ENCODE measurements at places on chromosomes 2 and 18.
A peak's percentile ranks its signal among the peaks of the same experiment; 100 is the strongest.

- DNase-seq = peak; percentile 55
Measured at GRCh38 chr2:169479257-169480078, at the start of gene BBS5. Gene BBS5 (plus strand): TSS chr2:169479494. CDS start chr2:169479554, 60 bp downstream.

GRCh38 chr18:68435581-68435980 lies 279.3 kb downstream of the TMX3 start:
- no peak for DNase-seq

DNA sequence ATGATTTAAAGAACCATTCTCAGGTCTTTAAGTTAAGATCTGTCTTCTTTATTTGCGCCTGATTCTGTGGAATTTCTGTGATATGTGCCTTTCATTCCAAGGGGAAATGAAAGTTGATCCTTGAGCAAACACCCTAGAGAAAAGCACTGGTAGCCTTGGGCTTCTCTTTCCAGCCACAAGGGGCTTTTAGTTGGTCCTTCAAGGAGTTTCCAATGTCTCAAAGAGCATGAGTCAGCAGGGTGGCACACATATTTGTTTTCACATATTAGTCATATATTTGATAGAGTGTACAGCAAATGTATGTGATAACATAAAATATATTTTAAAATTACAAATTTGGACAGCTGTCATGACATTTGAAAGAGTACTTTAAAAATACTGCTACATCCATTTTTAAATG lies 339.5 kb downstream of the TXNL1 start:
- no peak for DNase-seq

- DNase-seq = no peak
Measured at GRCh38 chr2:216216951-216217903, 108.1 kb downstream of the XRCC5 start.

DNA sequence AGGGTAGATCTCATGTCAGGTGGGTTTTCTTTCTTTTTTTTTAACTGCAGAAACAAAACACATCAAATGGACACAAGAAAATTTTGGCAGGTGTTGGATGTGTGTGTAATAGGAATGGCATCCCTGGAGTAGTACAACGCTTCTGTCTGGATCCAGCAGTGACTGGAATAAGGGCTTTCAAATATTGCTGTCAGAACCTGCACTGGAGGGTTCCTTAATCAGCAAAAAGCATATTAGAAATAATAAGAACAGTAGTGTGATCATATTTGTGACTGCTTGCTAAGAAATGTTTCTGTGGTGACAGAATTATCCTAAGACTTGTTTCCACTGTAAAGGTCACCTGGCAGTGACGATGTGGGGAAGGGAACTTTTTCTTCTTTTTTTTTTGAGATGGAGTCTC lies 30.8 kb downstream of the CREG2 start:
- no peak for DNase-seq

DNA sequence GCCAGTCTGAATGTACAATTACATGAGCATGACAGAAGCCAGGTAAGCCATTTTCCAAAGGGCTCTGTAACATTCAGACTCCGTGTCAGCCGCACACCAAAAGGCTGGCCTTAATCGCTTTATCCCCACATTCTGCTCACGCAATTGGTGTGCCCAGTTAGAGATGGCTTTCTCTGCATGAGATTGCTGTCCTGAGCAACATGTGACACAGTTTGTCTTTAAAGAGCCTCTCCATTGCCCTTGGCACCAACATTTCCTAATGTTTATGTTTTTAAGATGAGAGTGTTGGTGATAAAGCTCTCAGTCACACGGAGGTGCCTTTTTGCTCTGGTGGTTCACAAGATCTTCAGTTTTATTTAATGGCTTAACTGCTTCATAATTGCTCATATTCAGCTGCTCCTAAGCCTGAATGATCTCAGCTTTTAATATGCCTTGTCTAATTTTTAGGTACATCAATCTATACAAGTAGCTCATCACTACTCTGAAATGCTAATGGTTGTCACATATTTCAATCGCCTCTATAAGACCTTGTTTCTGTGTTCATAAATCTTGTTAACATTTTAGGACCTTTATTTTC lies 164.8 kb upstream of the ACVR2A start:
- no peak for DNase-seq

DNA sequence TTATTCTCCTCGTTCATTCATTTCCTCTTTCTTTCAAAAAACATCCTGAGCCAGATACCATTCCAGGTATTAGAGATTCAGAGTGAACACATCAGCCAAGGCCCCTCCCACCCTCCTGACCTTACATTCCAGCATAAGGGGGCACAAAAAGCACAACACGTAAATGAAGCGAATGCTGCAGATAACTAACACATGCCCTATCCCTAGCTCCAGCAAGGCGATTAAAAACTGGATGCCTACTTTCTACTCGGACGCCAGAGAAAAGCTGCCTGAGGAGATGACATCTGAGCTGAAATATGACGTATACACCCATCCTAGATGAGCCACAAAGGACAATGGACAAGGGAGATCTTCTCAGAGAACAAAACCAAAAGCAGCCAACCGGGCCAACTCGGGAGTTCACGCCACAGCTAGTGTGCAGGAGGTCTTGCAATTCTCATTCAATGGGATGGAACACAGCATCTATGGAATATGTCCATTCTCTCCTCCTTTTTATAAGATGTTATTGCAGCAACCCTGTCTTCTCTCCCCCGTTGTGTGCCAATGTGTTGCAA lies 33.5 kb downstream of the FEZ2 start:
- DNase-seq = no peak

DNA sequence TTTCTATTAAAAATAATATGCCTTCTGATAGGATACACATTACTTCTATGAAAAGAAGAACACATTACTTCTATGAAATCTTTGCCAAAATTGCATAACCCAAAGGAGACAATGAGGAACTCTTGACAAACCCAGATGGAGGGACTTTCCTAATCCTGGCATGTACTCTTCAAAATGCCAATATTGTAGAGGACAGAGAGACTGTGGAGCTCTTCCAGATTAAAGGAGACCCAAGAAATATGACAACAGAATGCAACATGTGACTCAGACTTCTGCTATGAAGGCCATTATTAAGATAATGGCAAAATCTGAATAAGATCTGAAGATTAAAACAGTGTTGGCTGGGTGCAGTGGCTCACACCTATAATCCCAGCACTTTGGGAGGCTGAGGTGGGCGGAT lies 22.2 kb downstream of the SOWAHC start:
- no peak for DNase-seq

GRCh38 chr2:43218155-43218701 lies 8.2 kb downstream of the ZFP36L2 start:
- no peak for DNase-seq

DNA sequence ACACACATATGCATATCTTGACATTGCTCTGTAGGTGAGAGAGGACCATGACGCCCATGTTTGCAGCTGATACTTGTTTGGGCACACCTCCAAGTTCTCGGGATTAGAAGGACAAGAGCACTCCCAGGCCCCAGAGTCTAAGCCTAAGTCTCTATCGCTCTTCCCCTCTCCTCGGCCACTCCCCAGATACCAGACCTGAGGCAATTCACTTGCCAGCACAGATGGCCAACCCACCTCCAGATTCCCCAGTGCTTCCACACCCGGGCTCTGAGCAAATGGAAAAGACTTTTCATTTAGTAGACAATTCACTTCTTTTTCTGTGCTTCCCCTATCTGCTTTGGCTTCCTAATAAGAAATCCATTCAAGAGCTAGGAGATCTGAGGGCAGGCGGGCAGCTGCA lies 32.9 kb downstream of the EHD3 start:
- no peak for DNase-seq

DNA sequence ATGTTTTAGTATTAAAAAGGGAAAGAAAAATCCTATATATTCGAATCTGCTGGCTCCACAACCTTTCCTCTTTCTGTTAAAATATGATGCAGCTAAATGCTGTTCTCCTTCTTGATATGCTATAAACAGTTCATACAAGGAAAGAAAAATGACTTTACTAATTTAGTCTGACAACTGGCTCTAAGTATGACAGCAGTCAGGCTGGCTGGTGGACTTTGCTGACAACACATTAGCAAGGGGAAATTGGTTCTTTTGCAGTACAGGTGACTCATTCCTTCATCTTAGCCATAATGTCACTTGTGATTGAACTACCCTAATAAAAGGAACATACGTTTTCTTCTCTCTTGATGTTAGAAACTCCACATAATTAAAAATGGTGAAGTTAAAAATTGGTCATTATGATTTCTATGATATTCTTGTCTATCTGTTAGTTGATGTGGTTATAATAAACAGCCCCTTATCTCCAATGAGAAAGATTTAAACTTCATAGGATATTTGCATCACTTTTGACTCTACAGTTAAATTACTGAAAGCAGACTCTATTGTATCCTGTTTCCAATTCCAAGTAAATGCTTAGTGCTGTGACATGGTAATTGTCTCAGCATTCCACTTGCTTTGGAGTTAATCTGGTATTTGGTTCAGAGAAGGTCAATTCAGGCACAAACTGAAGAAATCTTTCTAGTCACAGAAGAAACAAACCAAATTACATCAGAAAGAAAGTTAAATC lies 315.3 kb upstream of the GULP1 start:
- DNase-seq = no peak

GRCh38 chr18:12015416-12016062 lies 34.2 kb downstream of the IMPA2 start:
- no peak for DNase-seq

DNA sequence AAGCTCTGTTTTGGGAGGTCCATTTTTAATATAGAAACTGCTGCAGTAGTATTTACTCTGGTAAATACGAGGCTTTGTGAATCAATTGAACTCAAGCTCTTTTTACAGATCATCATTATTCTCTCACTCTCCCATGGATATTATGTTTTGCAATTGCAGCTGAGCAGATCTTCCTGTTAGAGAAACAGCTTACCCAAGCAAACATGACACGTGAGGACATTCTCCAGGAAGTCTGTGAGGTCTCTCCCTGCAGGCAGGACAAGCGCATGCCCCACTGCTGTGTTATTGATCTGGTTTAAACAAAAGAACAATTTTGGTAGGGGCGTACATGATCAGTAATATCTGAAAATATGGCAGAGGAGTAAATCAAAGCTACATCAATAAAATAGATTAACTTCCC lies 72.1 kb downstream of the COL6A3 start:
- no peak for DNase-seq

DNA sequence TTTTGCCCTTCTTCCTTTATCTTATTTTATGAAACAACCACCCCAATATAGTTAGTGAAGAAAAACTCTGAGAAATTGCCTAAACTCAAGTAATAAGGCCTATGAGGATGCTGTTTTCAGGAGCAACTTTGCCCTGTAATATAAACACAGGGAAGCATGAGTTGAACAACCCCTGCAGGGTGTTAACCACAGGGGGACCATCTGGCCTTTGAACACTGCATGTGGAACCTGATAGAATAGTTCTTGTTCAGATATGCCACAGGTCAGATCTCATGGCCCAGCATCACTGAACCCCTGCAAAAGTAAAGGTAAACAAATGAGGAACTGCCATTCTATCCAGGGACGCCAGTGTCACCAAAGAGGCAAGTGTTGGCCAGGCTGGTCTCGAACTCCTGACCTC lies 82.6 kb downstream of the MAPK4 start:
- DNase-seq = no peak

- DNase-seq = no peak
Measured at GRCh38 chr2:211175956-211176355, 619.6 kb downstream of the CPS1 start.

- DNase-seq = no peak
Measured at GRCh38 chr18:55088561-55088960, 129.3 kb upstream of the CCDC68 start.

- no peak for DNase-seq
Measured at GRCh38 chr2:64204703-64205102, 60.5 kb upstream of the PELI1 start.

DNA sequence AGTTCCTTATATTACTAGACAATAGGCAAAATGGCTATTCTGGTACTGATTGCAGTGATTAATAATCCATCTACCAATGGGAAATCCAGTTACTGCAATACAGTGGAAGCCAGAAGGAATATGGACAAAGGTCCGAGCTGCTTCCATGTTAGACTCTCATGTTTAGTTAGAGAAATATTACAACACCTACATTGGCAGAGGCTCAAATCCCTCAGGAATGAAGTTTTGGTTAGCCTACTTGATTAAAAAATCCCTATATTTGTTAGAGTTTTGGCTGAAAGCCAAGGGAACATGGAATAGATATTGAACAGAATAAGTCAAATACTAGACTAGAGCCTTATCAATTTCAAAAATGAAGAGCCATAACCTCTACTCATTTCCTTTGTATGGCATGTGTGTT lies 48.5 kb downstream of the ARL6IP6 start:
- DNase-seq = no peak

- no peak for DNase-seq
Measured at GRCh38 chr2:25268139-25268538, 73.6 kb downstream of the DNMT3A start.

DNA sequence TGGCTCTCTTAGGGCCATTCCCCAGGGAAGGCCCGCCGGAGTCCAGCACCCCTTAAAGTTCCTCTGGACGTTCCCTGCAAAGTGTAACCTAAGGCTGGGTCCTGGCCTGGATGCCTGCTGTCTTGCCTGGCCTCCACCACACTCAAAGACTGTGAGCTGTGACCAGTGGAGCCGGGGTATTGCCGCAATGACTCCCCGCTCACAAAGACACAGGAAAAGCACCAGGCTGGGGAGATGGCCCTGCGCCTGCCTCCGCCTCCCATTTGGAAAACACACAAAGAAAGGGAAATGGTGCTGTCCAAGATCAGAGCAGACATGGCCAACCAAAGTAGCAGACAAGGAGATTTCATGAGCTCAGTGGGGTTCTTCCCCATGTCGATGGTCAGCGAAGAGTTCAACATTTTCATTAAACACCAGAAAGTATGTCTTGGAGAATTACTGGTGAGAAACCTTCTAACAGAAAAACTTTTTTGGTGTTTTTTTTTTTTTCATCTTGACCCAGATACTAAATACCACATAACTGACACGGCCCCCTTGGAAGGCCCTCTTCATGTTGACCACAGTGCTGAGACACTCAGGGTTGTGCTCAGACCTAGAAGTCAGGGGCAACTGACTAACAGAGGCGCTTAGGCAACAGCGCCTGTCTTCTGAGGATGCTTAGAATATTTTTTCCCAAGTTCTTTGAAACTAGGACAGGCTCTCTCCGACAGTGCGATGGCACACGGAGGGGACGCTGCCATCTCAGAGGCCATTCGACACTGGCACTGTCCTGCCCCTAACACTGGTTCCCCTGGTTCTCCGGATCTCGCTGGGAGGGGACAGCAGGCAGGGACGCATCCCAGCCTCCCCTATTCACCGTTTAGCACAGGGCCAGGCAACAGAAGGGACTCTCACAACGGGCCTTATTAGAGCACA lies 226.4 kb upstream of the ID2 start:
- DNase-seq = no peak

- no peak for DNase-seq
Measured at GRCh38 chr2:142966284-142966683, 88.8 kb downstream of the KYNU start.

- DNase-seq = no peak
Measured at GRCh38 chr18:69580107-69580506, 179.4 kb downstream of the DOK6 start.

- no peak for DNase-seq
Measured at GRCh38 chr18:5350636-5351035, 55.1 kb upstream of the ZBTB14 start.
